ENCODE measurements at places on chromosomes 4 and X. TPM values are rescaled to one million over a fixed set of nuclear protein-coding genes. Genes with fewer than 3 reads are reported as not detected.

- peak; percentile 89 for DNase-seq
These were observed 8.8 kb downstream of the TMPRSS11D start for GRCh38 chr4:67874986-67875385.

- DNase-seq = peak; percentile 59
These were observed 67.6 kb downstream of the PDGFRA start for GRCh38 chr4:54296548-54297203.

DNA sequence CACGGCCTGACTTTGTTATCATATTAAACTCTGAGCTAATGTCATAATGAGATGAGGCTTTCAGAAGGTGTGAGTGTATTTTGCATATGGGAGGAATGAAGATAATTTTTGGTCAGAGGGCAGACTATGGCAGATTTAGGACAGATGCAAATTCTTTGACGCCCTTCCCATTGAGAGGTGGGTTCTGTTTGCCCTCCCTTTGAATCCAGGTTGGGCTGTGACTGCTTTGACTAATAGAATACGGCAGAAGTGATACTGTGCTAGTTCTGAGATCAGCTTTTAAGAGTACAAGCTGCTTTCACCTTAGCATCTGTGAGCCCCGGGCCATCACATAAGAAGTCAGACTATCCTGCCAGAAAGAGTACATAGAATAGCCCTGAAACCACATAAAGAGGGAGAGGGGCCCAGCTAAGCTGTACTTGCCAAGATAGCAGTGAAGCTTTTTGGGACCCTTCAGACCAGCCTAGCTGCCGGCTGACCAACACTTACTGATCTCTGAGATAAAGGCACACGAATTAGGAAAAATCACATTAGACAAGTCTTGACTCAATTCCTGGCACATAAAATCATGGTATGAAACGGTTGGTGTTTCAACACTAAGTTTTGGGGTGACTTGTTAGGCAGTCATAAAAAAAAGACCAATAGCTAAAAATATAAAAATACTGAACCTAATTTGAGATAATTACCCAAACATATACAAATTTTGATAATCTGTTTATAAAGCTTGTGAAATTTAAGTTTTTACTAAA, 166.7 kb upstream of the SH3RF1 start:
- no peak for DNase-seq

DNA sequence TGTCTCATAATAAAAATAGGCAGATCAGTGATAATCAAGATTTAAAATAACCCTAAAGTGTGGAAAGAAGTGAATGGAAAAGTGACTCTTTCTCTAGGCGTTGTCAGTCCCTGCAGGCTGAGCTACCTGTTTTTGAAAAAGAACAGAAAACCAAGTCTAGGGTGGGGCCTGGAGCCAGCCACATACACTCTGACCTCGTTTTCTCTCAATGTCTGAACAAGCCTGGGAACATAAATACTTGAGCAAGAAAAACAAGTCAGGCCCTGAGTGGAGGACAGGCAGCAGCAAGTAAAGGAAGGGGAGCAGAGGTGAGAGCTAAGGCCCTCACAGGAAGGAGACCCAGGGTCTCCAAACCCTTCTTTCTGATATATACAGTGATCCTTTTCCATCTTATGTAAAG, 91.7 kb upstream of the HPF1 start:
- DNase-seq = no peak

GCNA gene
- 1.8 TPM for polyA plus RNA-seq

DNA sequence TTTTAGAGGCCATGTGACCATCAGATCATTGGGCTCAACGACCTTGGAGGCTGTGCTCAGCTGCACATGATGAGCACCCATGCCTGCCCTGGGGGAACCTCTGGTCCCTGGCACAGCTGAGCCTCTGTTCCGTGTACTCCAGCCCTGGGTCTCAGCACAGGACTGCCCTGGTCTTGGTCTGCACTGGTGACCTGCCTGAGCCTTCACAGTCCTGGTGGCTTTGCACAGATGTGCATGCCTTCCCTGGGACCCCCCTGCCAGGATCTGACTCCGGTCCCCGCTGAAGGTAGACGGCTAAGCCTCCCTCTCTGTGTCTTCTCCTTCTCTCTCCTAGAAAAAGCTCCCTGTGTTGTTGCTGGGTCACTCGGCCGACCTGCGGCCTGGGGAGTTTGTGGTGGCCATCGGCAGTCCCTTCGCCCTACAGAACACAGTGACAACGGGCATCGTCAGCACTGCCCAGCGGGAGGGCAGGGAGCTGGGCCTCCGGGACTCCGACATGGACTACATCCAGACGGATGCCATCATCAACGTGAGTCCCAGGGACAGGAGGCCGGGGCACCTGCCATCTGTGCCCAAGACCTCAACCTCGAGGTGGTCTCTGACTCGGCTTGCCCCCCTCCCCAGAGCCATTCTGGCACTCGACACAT, 21.6 kb downstream of the HTRA3 start:
- DNase-seq = no peak

GRCh38 chrX:70117738-70118137, 15.5 kb upstream of the IGBP1 start:
- no peak for DNase-seq

- DNase-seq = peak; percentile 26
These were observed 27.9 kb upstream of the KIAA1210 start for GRCh38 chrX:119155416-119156035.

GRCh38 chrX:8897259-8897658, 96.1 kb upstream of the FAM9A start:
- peak; percentile 17 for DNase-seq

S100G gene
- not detected for polyA plus RNA-seq

PRICKLE3 gene
- polyA plus RNA-seq = 4.8 TPM

SYTL5 gene
- 0.39 TPM for polyA plus RNA-seq

DNA sequence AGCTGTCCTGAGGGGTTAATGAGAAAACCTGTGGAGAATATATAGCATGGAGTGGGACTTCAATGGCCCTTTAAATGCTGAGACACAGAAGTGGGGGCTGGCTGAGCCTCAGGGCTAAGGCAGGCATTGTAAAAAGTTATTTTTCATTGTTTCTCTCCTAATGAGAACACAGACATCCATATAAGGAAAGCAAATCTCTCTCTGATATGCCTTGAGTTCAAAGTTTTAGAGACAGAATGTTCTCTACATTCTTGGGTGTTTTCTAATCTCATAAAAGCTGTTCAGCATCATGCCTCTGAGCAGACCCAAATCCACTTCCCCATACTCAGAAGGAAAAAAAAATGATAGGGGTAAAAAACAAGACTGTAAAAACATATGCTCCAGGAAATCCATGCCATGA, 16.8 kb upstream of the RAB40A start:
- no peak for DNase-seq

NPY2R gene
- polyA plus RNA-seq = not detected

PCDH18 gene
- polyA plus RNA-seq = 57.3 TPM

DNA sequence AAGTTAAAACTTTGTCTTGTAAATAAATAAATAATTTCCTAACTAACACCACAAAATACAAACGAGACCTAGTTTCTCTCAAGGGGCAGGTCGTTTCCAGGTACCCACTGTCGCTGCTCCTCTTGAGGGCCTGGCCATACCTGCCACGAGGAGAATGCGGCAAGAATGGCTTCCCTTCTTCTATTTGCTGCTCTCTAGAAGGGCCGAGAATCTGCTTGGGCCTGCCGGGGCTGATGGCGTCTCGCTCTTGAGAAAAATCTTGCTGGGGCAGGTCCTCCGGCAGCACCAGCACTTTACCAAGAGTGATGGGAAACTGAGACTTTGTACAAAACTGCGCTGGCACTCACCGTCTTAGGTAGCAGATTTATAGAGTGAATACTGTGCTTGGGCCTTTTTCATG, 31.5 kb downstream of the CYLC1 start:
- no peak for DNase-seq

DNA sequence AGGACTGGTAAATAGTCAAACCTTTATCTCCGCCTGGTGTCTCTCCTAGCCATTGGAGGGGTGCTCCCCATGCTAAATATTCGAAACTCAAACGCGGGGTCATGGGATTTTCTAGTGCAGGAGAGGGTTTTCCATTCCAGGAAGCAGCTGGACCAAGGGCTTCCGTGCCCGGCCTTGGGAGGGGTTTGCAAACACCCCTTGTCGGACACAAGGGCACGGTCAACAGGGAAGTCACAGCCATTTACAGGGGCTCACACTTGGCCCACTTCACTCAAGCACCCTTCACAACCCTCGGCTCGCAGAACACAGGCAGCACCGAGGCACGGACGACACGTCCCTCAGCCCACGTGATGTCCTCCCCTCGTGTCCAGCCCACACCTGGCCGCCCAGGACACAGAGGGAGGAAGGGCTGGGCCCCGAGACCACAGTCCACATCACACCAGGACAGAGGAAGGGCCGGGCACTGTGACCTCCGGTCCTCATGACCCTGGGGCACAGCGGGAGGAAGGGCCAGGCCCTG, 10.3 kb upstream of the PLCXD1 start:
- DNase-seq = no peak

DNA sequence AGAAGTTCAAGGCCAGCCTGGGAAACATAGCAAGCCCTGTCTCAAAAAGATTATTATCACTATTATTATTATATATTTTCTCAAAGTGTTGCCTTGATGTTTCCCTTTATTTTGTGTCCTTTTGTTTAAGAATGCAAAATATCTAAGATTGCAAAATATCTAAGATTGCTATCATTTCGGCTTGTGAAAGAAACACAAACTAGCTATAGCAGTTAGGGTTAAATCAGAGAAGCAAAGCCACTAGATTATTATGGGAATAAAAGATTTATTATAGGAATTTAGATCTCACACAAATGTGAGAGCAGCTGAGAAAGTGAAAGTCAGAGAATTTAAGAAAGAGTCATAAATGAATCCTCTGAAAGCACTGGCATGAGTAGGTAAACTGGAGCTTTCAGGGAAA, 18.0 kb upstream of the TMEM184C start:
- no peak for DNase-seq

GRCh38 chrX:108735679-108736508, 469 bp downstream of the IRS4 start:
- peak; percentile 9 for DNase-seq

ATOH1 gene
- polyA plus RNA-seq = 0.41 TPM

SHROOM4 gene
- 6.3 TPM for polyA plus RNA-seq

NXF2B gene
- polyA plus RNA-seq = not detected

DNA sequence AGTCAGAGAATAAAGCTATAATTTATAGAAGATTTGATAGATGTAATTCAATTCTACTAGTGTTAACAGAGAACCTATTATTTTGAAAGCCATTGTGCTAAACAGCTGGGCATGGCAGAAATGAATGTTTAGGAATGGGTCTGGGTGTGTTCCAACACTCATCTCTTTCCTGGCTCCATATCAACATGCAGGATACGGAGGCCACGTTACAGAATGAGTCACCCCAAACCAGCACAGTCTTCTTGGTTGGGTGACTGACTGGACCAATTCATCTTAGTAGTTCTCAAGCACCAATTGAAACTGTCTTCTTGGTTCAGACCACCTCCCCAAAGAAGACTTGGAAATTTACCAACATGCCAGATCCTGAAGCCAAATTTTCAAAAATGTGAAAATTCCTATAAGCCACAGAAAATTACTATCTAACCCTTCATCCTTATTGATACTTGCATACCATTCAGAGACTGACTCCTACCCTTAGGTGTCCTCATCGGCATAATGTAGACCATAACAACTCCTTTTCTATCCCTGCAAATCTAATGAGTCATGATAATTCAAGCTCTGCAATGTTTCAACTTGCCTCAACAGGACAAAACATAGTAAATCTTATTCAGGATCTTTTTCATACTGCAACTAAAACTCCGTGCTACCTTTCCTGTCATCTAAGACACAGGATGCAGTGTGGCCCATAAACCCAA, 52.0 kb upstream of the ATOH1 start:
- DNase-seq = no peak

MED12 gene
- 47.6 TPM for polyA plus RNA-seq

Data from muscle of leg (tissue), 16 donors.